ENCODE measurements at places on chromosomes 1 and 21.

GRCh38 chr1:42738678-42739226, 1.3 kb downstream of the CLDN19 start:
- no peak for DNase-seq

DNA sequence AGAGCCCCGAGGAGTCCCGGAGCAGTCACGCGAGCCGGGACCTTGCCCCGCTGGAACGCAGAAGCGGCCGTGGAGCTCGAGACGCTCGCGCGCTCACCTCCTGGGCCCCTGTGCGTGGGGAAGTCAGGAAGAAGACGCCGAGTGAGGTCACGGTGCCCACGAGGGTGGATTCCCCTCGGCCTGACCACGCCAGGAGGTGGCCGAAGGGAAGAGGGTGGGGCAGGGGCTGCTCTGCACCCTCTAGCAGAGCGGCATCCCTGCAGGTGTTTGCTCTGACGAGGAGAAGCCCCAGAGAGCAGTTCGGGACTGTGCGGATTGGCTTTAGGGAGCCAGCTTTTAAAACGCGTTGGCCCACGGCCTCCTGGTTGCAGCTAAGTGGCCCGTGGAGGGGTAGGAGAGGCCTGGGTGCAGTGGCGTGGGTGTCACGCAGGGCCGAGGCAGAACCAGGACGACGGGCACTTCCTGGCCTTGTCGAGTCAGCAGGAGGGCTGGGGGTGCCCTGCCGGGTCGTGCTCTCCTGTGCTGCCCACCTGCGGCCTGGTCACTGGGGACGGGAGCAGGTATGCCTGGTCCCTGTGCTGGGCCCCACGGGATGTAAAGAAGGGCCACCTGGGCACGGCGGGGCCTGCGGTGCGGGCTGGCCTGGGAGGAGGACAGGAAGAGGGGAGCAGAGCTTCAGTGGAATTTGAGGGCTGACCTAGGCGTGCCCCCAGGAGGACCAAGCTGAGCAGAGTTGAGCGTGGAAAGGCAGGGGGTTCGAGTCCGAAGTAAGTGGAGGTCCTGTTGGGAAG, 1.0 kb downstream of the PDXK start:
- DNase-seq, result no peak

GRCh38 chr1:76833151-76833550, 34.1 kb upstream of the ST6GALNAC5 start:
- no peak for DNase-seq

GRCh38 chr1:235075048-235075776, 53.4 kb downstream of the TOMM20 start:
- DNase-seq, result peak; percentile 89

DNA sequence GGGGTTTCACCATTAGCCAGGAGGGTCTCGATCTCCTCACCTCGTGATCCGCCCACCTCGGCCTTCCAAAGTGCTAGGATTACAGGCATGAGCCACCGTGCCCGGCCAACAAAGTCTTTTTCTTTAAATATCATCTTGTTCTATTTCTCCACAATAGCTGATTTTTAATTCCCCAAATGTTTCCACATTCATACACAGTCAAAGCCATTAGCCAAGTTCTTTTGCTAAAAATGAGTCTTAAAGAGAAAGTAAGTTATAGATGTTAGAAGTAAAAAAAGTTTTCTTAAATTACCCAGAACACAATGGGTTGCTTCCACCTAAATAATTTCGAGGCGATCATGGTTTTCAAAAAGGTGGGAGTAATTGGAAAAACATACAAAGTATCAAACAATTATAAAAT, 30.6 kb downstream of the C2CD2 start:
- no peak for DNase-seq

DNA sequence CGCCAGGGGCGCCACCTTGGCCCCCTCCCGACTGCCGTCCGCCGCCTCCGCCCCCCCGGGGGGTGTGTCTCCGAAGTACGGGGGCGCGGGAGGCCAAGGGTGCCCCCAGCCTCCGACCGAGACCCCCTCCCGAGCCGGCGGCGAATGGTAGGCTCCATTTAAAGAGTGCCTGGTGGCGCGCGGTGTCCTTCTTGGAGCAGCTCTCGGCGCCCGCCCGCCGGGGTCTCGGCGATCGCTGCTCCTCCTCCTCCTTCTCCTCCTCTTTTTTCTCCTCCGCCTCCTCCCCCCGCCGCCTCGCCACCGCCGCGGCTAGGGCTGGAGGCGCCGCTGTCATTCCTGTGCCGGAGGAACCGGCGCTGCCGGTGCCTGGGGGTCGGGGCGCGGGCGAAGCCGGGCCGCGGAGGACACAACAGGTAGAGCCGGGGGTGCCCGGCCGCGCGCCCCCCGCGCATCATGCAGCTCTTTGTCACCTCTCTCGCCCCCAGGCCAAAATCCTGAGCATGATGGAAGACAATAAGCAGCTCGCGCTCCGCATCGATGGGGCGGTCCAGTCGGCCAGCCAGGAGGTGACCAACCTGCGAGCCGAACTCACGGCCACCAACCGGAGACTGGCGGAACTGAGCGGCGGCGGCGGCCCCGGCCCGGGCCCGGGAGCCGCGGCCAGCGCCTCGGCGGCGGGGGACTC, at the start of gene KAZN:
Gene KAZN, plus strand, starts transcription at position 188 of the 685 bp plus-strand sequence.
- DNase-seq, result peak; percentile 19

- DNase-seq, result no peak
Measured at GRCh38 chr1:218971156-218971555, 202.5 kb upstream of the LYPLAL1 start.

DNA sequence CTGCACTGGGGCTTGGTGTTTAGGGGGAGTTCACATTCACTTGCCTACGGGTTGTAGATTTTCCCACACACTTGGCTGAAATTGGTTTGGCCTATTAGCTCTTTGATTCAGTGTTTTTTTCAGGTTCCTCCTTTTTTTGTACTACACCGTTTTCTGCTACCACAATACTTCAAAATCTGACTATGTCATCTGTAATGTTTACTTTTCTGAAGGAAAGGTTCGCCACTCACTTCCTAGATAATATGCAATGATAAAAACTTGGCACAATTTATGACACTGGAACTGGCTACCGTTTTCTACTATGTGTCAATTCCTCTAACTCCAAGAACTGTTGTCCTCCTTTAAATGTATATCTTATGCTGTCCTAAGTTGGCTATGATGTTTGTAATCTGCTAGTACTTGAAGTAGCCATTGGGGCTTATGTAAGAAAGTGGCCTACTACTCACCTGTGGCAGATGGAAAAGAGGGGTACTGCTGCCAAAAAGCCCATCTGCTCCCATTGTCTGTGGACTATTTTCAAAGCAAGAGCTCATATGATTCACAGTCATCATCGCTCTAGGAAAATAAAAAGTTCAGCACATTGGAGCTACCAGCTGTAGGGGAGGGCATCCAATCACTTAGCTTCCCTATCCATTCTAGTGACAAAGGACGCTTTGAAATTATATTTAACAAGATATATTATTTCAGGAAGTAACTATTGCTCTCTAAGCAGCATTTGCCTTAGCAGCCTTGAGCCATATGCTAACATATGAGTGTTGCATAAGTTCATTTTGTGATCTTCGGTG, 42.4 kb upstream of the BACH1 start:
- peak; percentile 22 for DNase-seq

GRCh38 chr1:229196404-229197264, 74.3 kb upstream of the RAB4A start:
- no peak for DNase-seq

GRCh38 chr1:223401873-223402789, 8.9 kb downstream of the CCDC185 start:
- peak; percentile 84 for DNase-seq

- DNase-seq, result no peak
Measured at GRCh38 chr1:18535391-18536210, 54.9 kb downstream of the KLHDC7A start.

GRCh38 chr21:46154955-46155513, 345 bp downstream of the FTCD start:
- DNase-seq, result no peak

GRCh38 chr1:105830571-105831146, 1225.8 kb upstream of the PRMT6 start:
- DNase-seq, result no peak

DNA sequence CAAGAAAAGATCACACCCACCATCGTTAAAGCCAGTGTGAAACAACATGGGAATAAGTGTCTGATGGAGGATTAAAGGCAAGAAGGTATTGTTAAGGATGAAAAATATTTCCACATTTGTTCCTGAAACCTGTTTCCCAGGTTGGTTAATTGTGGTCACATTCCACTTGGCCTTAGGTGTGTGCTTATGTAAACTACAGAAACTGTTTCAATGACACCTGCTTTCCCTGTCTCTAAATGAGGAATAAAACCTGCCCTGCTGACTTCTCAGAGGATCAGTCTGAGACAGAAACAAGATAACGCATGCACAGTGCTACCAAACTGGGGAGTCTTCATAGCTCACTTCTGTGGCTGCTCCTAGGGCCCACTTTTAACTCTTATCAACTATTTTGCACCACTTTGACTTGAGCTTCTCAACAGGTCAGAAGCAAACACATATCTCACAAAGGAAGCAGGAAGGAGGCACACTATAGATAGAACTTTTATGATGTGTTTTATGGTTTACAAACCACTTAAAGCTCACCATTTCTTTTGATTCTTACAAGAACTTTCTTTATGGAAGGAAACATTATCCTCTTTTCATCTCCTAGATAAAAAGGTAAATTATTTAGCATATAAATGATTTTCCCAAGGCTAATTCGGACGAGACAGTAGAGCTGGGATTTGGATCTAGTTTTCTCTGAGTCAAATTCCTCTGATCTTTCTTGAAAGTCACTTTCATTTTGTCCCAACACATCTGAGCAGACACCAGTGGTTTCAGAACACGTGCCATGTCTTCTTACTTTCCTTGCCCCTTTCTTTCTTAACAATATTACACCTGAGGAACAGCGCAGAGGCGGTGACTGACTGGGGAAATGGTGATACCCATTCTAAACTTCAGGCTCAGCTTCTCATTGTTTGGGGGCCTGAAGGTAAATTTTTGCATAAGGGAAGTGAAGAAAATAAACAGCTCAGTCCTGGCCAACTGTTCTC, 33.4 kb downstream of the CYP2J2 start:
- no peak for DNase-seq

- DNase-seq, result no peak
Measured at GRCh38 chr1:21514245-21514644, 5.0 kb downstream of the ALPL start.

DNA sequence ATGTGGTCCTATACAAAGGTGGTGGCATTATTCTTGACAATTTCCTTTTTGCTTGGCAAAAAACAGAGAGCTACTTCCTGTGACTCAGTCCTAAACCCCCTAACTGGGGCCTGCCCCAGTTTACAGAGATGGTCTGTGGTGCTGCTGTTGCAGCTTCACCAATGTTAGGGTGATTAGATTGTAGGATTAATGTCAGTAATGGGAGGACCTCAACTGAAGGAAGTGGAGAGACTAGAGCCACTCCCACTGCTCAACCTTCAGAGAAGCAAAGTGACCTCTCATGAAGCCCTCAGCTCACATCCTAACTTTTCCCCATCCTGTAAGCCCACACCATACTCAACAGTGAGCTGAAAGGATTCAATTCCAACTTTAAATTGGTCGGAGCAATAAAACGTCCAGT, 3.6 kb downstream of the S100A6 start:
- DNase-seq, result no peak

GRCh38 chr1:163085904-163086268, 16.7 kb downstream of the RGS4 start:
- no peak for DNase-seq

GRCh38 chr1:200423235-200423634, 13.4 kb upstream of the ZNF281 start:
- DNase-seq, result no peak

GRCh38 chr1:41361495-41362356, 492 bp downstream of the FOXO6 start:
- no peak for DNase-seq

- DNase-seq, result no peak
Measured at GRCh38 chr21:37241426-37241825, 25.7 kb downstream of the VPS26C start.

GRCh38 chr21:45253180-45253579, 34.5 kb downstream of the POFUT2 start:
- DNase-seq, result peak; percentile 80

DNA sequence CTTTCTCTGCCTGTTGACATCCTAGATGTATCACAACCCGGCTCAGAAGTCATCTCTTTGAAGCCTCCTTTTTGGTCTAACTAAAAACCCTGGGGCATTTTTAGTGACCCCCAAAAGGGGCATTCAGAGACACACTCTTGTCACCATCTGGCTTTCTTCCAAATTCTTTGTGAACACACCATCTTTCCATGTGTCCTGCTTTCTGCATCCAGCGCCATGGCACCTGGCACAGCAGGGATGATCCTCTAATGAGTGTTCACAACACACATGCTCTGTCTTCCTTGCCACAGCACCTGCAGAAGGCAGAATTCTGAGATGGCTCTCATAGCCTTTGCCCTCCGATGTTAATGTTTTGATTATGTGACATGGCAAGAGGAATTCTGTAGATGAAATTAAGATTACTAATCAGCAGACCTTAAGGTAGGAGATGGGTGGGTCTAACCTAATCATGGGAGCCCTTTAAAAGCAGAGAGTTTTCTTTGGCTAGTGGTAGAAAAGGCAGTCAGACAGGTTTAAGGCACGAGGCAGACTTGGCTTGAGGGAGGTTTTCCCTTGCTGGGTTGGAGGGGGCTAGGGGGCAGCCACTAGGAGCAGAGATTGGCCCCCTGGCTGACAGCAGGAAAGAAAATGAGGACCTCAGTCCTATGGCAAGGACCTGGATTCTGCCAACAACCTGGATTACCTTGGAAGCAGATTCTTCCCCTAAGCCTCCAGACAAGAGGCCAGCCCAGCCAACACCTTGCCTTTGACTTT, 4.9 kb upstream of the TMEM61 start:
- DNase-seq, result no peak

- no peak for DNase-seq
Measured at GRCh38 chr1:9247894-9248293, 13.3 kb downstream of the H6PD start.

- no peak for DNase-seq
Measured at GRCh38 chr1:21773585-21773984, 9.4 kb downstream of the USP48 start.

- DNase-seq, result no peak
Measured at GRCh38 chr1:6472391-6472790, 6.4 kb upstream of the TNFRSF25 start.

- no peak for DNase-seq
Measured at GRCh38 chr1:6180268-6180706, at the start of gene CHD5. Gene CHD5, minus strand, starts transcription at chr1:6180321. Its CDS starts 298 bp downstream, at chr1:6180023.

DNA sequence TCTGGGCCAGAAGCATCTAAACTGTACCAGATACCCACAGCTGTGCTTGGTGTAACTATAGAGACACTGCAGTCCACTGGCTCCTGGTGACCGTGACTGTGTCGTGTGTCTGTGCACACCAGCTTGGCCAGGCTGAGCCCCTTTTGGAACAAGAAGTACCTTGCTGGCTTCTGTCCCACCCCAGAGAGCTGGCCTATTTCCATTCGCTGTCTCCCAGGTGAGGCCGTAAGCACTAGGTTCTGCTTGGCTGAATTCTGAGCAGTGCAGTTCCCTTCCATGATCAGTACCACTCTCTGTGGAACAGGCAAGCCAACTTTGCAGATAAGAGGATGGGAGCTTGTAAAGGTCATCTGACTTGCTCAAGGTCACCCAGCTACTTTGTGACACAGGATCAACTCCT, 119.9 kb upstream of the DNAH14 start:
- DNase-seq, result no peak
